ENCODE measurements at places on chromosomes 16 and 17. TPM values are rescaled to one million over a fixed set of nuclear protein-coding genes. Genes with fewer than 3 reads are reported as not detected.

TNP2 gene
- total RNA-seq = not detected

OR1A1 gene
- total RNA-seq = not detected

CCL4L2 gene
- total RNA-seq = not detected

CEP95 gene
- 29.7 TPM for total RNA-seq

KRTAP4-3 gene
- not detected for total RNA-seq
